ENCODE measurements at places on chromosomes 4 and X. TPM values are rescaled to one million over a fixed set of nuclear protein-coding genes. Genes with fewer than 3 reads are reported as not detected.

Gene EPGN
- not detected for total RNA-seq

Gene FGFBP1
- not detected for total RNA-seq

Gene MEPE
- not detected for total RNA-seq

Gene MAGEA9B
- total RNA-seq = not detected

Gene OTUD6A
- total RNA-seq = not detected

Gene TTC29
- not detected for total RNA-seq

Gene GSX2
- total RNA-seq = not detected

Gene GPR173
- 1.9 TPM for total RNA-seq

Gene SPANXN3
- not detected for total RNA-seq

Gene SPANXB1
- total RNA-seq = not detected

Gene EMCN
- not detected for total RNA-seq

Gene TMEM144
- 2.0 TPM for total RNA-seq

Gene MAGEA10
- not detected for total RNA-seq

Gene TRAM1L1
- 2.0 TPM for total RNA-seq

Gene LIMCH1
- total RNA-seq = 0.18 TPM

Gene FAM9B
- not detected for total RNA-seq

Gene HMX1
- 0.58 TPM for total RNA-seq

Gene CLGN
- 8.9 TPM for total RNA-seq

Gene MAOB
- total RNA-seq = 0.89 TPM

Gene CNKSR2
- not detected for total RNA-seq

Gene FAM200B
- total RNA-seq = 30.7 TPM

Gene CT45A9
- not detected for total RNA-seq

Gene CSAG1
- total RNA-seq = not detected

Gene SULT1B1
- 1.2 TPM for total RNA-seq

Gene MAGEE1
- 0.53 TPM for total RNA-seq

Gene BEX5
- 0.29 TPM for total RNA-seq

Gene PRDM5
- total RNA-seq = 6.3 TPM

Gene IDH3G
- 87.9 TPM for total RNA-seq

Gene PCDH7
- 55.4 TPM for total RNA-seq

Gene P2RY4
- not detected for total RNA-seq

Gene CT47C1
- total RNA-seq = not detected

Gene HERC6
- total RNA-seq = 5.2 TPM

Data from myometrial cell (primary cell).